Inflammatory macrophage treated with lipopolysaccharide for 1 hour (primary cell): ENCODE measurements at places on chromosomes 1 and 21.

- DNase-seq, result no peak
Observed at GRCh38 chr1:81549588-81550127, 251.1 kb upstream of the ADGRL2 start.

DNA sequence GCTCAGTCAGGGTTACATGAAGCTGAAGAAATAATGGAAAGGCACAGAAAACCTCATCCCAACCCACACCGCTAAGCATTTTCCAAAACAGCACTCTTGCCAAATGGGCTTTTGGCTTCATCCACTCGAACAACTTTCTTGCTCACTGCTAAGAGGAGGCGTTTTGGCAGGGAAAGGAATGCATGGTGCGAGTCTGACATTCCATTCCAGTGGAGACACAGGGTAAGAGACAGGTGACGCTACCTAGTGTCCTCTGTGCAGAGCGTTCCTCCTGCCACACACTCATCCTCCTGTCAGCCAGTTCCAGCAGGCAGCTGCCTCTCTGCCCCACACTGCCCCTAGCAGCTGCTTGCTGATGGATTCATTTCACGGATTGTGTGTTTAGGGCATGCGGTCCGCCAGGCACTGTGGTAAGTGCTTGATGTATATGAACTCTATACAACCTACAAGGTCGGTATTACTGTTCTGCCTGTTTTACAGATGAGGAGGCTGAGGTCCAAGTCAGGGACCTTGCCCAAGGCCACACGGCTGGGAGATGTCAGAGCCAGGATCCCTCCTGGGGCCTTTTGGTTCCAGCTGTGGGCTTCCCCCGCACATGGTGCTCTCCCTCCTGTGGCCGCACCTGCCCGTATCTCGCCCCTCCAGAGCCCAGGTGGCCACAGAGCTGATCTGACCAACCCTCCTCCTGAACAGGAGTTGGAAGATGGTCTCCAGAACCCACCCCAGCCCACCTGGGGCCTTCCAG lies 25.7 kb upstream of the BACE2 start:
- DNase-seq, result no peak

DNA sequence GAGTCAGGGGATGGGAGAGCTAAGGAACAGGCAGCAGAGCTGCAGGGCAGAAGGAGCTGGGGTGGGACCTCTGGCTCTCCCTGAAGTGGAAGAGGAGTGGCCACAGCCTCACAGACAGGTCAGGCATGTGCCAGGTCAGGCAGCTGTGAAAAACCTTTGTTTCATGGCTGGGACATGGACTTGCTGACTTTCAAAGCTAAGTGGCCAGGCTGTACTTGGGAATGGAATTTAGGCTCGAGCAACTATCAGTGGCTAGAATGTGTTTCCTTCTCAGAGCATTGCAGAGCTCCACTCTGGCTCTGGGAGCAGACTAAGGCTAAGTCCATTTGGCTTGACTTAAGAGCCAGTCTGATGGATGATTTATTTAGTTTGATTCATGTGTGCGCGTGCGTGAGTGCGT lies 385.1 kb downstream of the LMX1A start:
- DNase-seq, result no peak

DNA sequence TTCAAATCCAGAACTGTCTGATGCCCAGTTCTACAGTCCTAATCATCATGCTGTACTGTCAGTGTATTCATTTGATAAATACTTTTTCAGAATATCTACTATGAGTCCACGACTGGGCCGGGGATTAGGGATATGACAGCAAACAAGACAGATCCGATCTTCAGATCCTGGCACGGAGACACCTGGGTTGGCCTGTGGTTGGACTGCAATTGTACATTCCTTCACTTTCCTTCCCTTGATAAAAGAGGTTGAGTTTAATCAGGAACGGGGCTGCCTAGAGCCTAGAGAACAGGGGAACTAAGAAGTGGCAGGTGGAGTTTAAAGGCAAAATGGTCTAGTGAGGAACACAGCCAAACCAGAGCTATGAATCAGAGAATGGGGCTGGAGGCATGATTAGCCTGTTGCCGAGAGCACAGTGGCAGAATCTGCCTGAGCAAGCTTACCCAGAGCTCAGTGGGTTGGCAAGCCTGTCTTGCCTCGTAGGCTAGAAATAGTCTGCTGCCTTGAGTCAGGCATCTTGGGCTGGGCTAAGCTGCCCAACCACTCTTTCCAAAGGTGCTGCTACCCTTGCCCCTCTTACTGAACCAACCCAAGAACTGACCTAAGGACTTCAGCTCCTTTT lies 38.1 kb upstream of the PTCH2 start:
- DNase-seq, result no peak

- DNase-seq, result no peak
Observed at GRCh38 chr1:95790136-95790535, 556.1 kb downstream of the RWDD3 start.
